Fibroblast of lung (primary cell): ENCODE measurements at places on chromosomes 1 and 21.

DNA sequence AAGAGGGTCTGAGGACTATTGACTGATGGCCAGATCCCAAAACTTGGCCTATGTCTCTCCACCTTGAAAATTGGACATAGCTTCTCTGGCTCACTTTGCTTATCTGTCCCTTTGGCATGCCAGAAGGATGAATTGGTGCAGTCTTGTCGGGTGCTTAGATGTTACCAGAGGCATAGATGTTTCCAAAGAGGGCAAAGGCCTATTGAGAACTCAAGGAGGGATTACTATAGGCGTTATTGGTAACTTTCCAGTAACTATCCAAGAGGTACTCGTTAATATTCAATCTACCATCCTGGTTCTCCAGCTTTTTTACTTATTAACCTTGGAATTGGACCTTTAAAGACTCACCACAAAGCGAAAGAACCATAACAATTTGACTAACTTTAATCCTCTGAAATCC is 368.3 kb upstream of the ESRRG start:
- no peak for DNase-seq

DNA sequence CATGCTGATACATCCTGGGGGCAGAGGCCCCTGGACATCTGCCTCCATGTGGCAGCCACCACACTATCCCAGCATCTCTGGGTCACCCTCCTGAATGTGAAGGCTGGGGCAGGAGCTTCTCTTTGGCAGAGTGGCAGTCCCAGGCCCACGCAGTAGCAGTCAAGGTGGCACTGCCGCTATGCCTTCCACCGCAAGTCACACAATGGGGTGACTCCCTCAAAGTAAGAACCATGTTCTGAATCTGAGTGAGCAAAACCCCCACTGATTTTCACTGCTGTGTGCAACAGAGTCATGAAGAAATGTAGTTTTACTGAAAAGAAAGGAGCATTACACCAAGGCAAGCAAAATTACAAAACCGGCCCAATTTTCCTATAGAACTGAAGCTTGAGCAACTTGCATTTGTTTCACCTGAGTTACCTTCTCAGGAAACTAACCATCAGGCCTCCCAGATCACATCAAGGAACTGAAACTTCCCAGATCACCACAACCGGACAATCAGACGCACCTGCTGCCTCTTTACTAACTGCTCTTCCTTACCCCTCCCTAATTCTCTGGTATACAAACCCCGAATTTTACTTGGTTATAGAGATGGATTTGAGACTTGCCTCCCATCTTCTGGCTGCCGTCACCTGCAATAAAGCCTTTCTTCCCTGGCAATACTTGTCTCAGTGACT is 102.6 kb downstream of the PCP4 start:
- DNase-seq, result no peak

GRCh38 chr1:94514095-94514727 is 27.3 kb downstream of the F3 start:
- DNase-seq, result peak; percentile 35

DNA sequence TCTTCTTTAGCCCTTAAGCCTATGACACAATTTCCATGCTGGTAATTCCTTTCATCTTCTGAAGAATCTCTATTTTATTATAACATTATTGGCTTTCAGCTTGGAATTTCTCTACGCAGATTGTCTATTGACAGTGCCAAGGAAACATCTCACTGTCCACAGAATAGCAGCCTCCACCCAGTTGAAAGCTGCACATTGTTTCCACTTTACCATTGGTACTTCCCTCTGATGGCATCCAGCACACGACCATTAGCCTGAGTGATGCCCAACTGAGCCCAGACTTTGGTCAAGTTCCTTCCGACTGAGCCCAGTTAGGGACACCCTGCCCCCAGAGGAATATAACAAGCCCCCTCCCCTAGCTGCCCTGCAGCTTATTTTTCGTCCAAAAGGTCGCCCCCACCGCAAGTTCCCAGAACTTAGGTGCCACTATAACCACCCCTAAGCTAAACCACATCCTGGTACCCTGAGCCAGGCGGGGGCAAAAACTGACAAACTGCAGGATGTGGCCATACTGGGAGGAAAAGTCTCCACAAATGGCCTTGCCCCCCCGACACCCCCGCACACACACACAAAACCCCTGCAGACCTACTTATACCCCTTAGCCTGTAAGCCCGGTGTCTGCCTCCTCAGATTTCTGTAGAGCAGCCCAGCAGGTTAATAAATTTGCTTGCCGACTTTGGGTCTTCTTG is 13.2 kb downstream of the GBP5 start:
- DNase-seq, result no peak

DNA sequence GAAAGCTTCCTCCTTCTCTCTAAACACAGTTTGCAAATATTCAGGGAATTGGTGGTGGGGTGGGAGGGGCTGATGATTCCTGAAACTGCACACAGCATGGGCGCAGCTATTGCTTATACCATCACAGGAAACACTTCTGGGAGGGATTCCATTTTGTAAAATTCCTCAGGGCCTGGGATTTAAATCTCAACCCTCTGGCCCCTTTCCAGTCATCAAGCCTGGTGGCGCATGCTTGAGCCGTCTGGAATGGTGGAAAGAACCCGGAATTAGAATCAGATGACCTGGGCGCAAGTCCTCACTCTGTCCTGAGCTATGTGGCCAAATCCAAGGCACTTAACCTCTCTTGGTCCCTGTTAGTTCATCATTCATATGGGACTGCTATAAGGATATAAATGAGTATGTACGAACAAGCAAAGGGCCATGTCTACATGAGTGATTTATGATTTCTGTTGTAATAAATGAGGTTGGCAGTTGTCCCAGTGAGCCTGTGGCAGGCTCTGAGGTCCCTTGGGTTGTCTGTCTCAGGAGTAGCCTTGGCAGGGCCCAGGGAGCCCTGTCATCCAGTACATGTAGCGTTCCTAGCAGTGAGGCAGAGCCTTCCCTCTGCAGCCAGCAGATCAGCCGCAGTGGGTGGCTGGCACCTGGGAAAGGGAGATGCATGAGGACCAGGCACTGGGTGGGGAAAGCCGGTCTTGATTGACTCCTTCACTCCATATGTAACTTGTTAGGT is 72.0 kb downstream of the MAN1C1 start:
- DNase-seq, result peak; percentile 24

DNA sequence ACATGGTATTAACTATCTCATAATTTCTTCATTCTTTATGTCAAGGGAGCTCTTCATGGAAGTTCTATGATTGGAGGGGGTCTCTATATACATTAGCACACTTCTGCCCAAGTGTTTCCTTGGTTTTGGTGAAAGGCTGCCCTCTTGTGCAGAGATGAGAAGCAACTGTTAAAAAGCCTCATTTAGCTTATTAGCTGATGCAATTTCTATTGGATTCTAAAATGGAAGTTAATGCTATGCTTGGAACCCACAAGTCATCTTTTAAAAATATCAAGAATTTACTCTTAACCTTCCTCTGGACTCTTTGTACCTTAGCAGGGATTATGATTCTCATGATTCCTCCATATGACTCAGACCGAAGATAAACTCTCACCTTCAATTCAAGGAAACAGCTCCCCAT is 328.9 kb downstream of the PTBP2 start:
- DNase-seq, result peak; percentile 56

- peak; percentile 18 for DNase-seq
Observed at GRCh38 chr1:228905701-228906101, 170.4 kb downstream of the RHOU start.

DNA sequence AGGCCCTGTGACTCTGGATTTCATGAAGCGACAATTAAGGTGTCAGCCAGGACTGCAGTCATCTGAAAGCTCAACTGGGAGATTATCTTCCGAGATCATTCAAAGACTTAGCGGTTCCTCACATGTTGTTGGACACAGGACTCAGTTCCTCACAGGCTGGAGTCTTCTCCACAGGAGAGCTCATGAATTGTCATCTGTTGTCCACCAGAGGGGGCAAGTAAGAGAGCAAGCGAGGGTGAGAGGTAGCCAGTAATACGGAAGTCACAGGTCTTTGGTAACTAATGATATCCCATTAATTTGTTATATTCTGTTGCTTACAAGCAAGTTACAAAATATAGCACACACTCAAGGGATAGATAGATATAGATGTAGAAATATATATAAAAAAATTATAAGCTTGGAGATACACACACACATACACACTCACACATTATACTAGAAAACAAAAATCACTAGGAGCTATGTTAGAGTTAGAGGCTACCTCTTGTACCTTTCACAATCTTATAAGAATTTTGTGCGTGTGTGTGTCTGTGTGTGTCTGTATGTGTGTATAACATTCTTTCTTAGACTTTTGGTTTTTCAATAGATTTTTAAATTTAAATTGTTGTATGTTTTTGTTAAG is 1695.3 kb downstream of the BRINP3 start:
- DNase-seq, result peak; percentile 56

GRCh38 chr21:14267076-14267475 is 51.1 kb downstream of the RBM11 start:
- no peak for DNase-seq

DNA sequence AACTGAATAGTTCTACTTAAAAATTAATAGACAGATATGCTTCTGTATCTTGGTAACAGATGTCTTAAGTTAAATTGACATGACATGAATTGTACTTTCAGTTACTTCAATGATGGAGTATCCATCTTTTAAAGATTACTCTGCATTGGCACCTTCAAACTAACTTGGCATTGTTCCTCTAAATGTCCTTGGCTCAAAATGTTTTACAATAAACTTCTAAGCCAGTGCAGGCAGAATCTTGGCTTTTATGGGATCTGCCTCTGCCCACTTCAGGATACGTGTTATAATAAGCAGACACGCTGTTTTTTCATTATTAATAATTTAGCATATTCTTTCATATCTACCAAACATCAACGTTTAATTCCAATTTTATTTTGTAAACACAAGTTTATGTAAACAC is 873.4 kb upstream of the ADAMTS5 start:
- no peak for DNase-seq

- DNase-seq, result peak; percentile 75
Observed at GRCh38 chr1:24910751-24911650, 19.1 kb downstream of the RUNX3 start.

GRCh38 chr21:34197561-34197960 is 124.2 kb downstream of the MRPS6 start:
- DNase-seq, result no peak

DNA sequence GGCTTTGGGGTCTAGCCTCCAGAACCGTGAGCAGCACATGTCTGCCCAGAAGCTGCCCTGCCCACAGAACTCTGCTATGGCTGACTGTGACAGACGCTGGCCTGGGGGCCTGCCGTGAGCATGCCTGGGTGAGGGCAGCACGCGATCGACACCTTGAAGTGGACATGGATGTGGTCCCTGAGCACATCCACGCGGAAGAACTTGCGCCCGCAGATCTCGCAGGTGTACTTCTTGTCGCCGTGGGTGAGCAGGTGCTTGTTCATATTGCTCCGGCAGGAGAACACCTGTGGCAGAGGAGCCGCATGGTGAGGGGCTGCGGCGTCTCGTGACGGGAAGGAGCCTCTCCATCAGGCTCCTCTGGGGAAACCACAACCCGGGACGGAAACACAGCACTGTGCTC is 56.0 kb downstream of the PRDM15 start:
- no peak for DNase-seq

GRCh38 chr1:4838231-4838630 is 183.8 kb downstream of the AJAP1 start:
- DNase-seq, result no peak

GRCh38 chr1:230863449-230863848 is 4.9 kb downstream of the C1orf198 start:
- no peak for DNase-seq

DNA sequence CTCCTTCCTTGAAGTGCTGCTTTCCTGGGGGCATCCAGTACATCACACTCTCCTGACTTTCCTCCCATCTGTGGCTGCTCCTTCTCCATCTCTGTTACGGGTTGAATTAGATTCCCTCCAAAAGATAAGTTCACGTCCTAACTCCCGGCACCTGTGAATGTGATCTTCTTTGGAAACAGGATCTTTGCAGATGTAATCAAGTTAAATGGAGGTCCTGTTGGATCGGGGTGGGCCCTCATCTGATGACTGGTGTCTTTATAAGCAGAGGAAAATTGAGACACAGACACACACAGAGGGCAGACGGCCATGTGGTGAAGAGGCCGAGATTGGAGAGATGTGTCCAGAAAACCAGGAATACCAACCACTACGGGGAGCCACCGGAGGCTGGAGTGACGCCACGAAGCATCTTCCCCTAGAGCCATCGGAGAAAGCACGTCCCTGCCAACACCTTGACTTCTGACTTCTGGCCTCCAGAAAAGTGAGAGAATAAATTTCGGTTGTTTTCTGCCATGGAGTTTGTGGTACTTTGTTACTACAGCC is 36.0 kb downstream of the ZBTB18 start:
- DNase-seq, result no peak

GRCh38 chr1:244162786-244163530 is 111.9 kb downstream of the ZBTB18 start:
- peak; percentile 43 for DNase-seq

GRCh38 chr1:99994496-99994895 is 24.7 kb downstream of the SLC35A3 start:
- no peak for DNase-seq

DNA sequence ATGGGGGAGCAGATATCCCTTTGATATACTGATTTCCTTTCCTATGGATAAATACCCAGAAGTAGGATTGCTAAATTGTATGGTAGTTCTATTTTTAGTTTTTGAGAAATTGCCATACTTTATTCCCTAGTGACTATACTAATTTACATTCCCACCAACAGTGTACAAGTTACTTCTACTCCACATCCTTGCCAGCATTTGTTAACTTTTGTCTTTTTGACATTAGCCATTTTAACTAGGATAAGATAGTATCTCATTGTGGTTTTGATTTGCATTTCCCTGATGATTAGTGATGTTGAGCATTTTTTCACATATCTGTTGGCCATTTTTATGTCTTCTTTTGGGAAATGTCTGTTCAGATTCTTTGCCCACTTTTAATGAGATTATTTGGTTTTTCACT is 620.6 kb upstream of the CAMK1G start:
- no peak for DNase-seq

- no peak for DNase-seq
Observed at GRCh38 chr1:237975903-237976302, 85.2 kb upstream of the ZP4 start.

GRCh38 chr1:37720231-37721130 is 28.2 kb downstream of the CDCA8 start:
- DNase-seq, result no peak

DNA sequence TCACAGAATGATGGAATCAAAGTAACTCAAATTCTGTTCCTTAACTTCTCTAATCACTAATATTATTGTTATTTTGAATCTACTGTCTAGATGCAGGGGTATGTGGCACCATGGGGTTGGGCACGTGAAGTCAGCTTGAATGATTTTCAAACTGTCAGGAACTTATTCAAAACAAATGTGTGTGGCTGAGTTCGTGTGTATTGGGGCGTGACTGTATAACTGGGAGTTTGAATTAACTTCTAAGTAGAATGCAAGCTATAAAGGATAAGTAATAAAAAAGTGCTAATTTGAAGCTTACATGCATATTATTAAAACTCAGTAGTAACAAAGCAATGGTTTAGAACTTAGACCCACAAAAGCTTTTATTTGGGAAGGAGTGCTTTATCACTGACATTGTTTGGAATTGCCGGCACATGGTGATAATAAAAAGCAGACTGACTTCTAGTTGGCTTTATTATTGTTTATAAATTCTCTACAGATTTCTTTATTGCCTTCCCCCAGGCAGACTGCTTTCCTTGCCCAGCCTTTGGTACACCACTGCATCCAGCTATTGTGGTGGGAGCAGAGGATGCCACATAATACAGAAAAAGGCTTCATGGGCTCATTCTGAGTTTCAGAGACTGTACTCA is 84.3 kb downstream of the TENT5C start:
- no peak for DNase-seq
